ENCODE measurements at places on chromosomes 3 and 15. TPM values are rescaled to one million over a fixed set of nuclear protein-coding genes. Genes with fewer than 3 reads are reported as not detected.
A peak's percentile ranks its signal among the peaks of the same experiment; 100 is the strongest.

- H3K4me3 ChIP-seq, result no peak overlapping the region
- no peaks in the 10 kb centered on the region for H3K27me3 ChIP-seq
- peaks cover 10% of the 10 kb centered on the region for H3K4me1 ChIP-seq
- H3K36me3 ChIP-seq, result peaks cover 15% of the 10 kb centered on the region
Measured at GRCh38 chr15:32679298-32679690, 37.8 kb downstream of the SCG5 start.

GRCh38 chr3:32147933-32148332, 41.5 kb downstream of the GPD1L start:
- H3K36me3 ChIP-seq, result peaks cover 30% of the 10 kb centered on the region
- no peak for DNase-seq
- H3K4me1 ChIP-seq, result peaks cover 7% of the 10 kb centered on the region
- no peak overlapping the region for H3K27ac ChIP-seq
- no peaks in the 10 kb centered on the region for H3K27me3 ChIP-seq

GRCh38 chr3:42189736-42190135, 76.2 kb downstream of the CCK start:
- H3K36me3 ChIP-seq, result peaks cover 9% of the 10 kb centered on the region
- H3K27me3 ChIP-seq, result no peaks in the 10 kb centered on the region
- no peak overlapping the region for H3K4me3 ChIP-seq

Gene PTPRG
- not detected for total RNA-seq

DNA sequence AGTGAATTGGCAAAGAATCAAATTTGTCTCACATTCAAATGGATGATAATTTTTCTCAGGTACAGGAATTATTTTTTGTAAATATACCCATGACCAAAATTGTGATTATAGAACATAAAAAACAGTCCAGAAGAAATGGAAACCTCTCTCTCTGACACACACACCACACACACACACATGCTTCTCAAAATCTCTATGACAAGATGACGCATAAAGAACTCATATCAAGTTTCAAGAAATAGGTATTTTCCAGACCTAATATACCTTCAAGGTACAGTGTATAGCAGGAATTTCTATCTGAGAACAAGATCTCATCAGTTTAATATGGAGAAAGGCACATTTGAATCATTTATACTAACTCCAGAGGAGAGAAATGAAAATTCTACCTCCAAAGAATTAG, 1069.1 kb upstream of the ALCAM start:
- no peak for DNase-seq
- H3K4me1 ChIP-seq, result no peaks in the 10 kb centered on the region
- H3K4me3 ChIP-seq, result no peak overlapping the region
- H3K36me3 ChIP-seq, result no peaks in the 10 kb centered on the region

Gene MORC1
- not detected for total RNA-seq

- H3K36me3 ChIP-seq, result no peaks in the 10 kb centered on the region
- DNase-seq, result no peak
- H3K4me3 ChIP-seq, result no peak overlapping the region
- peaks cover 28% of the 10 kb centered on the region for H3K27me3 ChIP-seq
- H3K4me1 ChIP-seq, result no peaks in the 10 kb centered on the region
Measured at GRCh38 chr3:124383051-124383450, 347.2 kb upstream of the UMPS start.

- peaks cover 2% of the 10 kb centered on the region for H3K27me3 ChIP-seq
- H3K4me3 ChIP-seq, result no peak overlapping the region
- no peak overlapping the region for H3K27ac ChIP-seq
- H3K36me3 ChIP-seq, result no peaks in the 10 kb centered on the region
Measured at GRCh38 chr15:85976986-85977385, 102.7 kb upstream of the AGBL1 start.

DNA sequence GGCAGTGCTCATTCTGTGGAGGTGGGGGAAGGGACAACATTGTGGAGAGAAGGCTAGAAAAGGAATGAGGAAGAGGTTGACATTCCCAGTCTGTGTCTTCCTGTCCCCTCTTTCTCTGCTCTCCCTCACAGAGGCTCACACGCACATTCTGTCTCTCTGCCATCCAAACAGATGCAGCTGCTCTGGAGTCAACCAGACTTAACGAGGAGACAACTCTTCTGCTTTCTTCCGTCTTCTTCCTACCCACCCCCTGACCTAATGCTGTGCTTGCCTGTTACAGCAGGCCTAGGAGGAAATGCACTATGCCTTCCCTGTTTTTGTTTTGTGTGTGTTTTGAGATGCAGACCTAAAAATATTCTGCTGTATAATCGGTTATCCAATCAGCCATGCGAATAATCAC, 121.9 kb downstream of the CACNA1D start:
- H3K27ac ChIP-seq, result no peak overlapping the region
- no peaks in the 10 kb centered on the region for H3K36me3 ChIP-seq
- no peak overlapping the region for H3K4me3 ChIP-seq
- H3K27me3 ChIP-seq, result peaks cover 23% of the 10 kb centered on the region
- peaks cover 2% of the 10 kb centered on the region for H3K4me1 ChIP-seq
- no peak for DNase-seq

Gene GRIP2
- total RNA-seq, result not detected

DNA sequence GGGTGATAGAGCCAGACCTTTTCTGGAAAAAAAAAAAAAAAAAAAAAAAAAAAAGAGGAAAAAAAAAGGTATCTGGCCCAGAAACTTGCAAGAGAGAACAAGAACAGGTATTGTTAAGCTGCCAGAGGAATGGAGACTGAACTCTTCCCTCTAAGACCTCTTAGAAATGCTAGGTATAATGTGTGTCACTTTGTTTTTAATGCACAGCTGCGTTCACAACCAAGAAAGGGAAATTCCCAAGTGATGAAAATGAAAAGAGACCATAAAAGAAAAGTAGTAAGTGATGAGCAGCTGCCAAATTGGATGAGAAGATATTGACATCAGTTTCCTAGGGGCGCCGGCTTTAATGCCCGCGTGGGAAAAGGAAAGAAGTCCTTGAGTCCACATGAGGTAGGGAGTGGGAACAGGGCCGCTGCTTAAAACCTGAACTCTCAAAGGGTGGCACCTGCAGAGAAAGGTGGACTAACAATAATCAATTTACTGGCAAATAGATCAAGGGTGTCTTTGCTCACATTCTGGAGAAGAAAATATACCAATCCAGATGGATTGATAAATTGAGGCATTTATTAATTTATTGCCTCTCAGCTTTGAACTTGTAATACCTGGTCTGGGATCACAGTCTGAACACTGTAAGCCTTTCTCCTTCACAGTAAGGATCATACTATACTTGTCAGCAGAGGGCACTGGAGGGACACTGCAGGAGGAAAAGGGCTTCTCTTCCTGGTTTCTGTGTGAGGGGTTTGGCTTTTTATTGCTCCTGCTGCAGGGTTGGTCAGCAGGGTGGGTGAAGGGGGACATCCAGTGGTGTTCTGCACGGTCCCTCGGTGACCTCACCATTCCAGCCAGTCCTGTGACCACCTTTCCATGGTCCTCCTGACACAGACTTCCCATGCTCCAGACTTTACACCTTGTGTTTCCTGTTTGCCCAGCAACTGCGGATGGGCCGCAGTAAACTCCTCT, 131.6 kb downstream of the AQP9 start:
- H3K36me3 ChIP-seq, result peaks cover 10% of the 10 kb centered on the region
- peaks cover 10% of the 10 kb centered on the region for H3K4me1 ChIP-seq
- peak; percentile 41 for DNase-seq
- H3K27ac ChIP-seq, result peak overlapping the region; percentile 79
- no peak overlapping the region for H3K4me3 ChIP-seq

- peak overlapping the region; percentile 82 for H3K4me3 ChIP-seq
- DNase-seq, result peak; percentile 65
- peaks cover 16% of the 10 kb centered on the region for H3K4me1 ChIP-seq
- H3K27me3 ChIP-seq, result peaks cover 17% of the 10 kb centered on the region
Measured at GRCh38 chr15:40358471-40359353, 693 bp downstream of the DISP2 start.

Gene PTX3
- total RNA-seq, result 0.40 TPM

- no peaks in the 10 kb centered on the region for H3K4me1 ChIP-seq
- no peaks in the 10 kb centered on the region for H3K36me3 ChIP-seq
- no peak overlapping the region for H3K4me3 ChIP-seq
- H3K27me3 ChIP-seq, result no peaks in the 10 kb centered on the region
- no peak for DNase-seq
- H3K27ac ChIP-seq, result no peak overlapping the region
Measured at GRCh38 chr3:43782541-43782940, 91.8 kb downstream of the ABHD5 start.

GRCh38 chr3:137105277-137105977, 147.6 kb downstream of the IL20RB start:
- no peaks in the 10 kb centered on the region for H3K4me1 ChIP-seq
- H3K4me3 ChIP-seq, result no peak overlapping the region
- no peaks in the 10 kb centered on the region for H3K36me3 ChIP-seq
- DNase-seq, result no peak
- H3K27ac ChIP-seq, result no peak overlapping the region

Gene IMPG2
- total RNA-seq, result 0.62 TPM

GRCh38 chr15:49270541-49271421, 100.7 kb downstream of the GALK2 start:
- peaks cover 19% of the 10 kb centered on the region for H3K36me3 ChIP-seq
- DNase-seq, result no peak
- no peaks in the 10 kb centered on the region for H3K27me3 ChIP-seq
- no peaks in the 10 kb centered on the region for H3K4me1 ChIP-seq

- no peak for DNase-seq
- no peaks in the 10 kb centered on the region for H3K36me3 ChIP-seq
- peaks cover 22% of the 10 kb centered on the region for H3K27me3 ChIP-seq
- no peak overlapping the region for H3K27ac ChIP-seq
Measured at GRCh38 chr3:38782148-38782547, 33.9 kb downstream of the SCN10A start.

DNA sequence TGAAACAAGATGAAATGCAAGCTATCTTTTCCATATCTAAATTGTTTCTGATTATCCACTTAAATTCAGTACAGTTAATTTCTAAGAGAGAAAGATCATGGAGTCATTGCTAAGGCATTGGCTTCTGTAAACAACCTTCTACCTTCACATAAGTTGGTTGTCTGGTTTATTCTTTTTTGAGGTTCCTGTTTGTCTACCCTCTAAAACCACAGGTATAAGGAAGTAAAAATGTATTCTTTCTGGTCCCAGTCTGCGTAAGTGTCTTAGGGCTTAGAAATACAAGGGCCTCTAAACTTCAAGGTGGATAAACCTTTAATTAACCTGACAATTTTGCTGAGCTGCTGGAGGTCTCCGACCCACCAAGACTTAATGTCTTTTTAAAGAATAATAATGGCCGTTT, 3.6 kb upstream of the ATOSA start:
- H3K27me3 ChIP-seq, result peaks cover 2% of the 10 kb centered on the region
- H3K27ac ChIP-seq, result peak overlapping the region; percentile 30
- no peak for DNase-seq
- peak overlapping the region; percentile 20 for H3K4me3 ChIP-seq
- peaks cover 4% of the 10 kb centered on the region for H3K36me3 ChIP-seq

- H3K4me3 ChIP-seq, result peak overlapping the region; percentile 61
- DNase-seq, result peak; percentile 34
- H3K4me1 ChIP-seq, result peaks cover 7% of the 10 kb centered on the region
- peaks cover 74% of the 10 kb centered on the region for H3K27me3 ChIP-seq
- H3K27ac ChIP-seq, result no peak overlapping the region
Measured at GRCh38 chr15:83283813-83284558, 478 bp downstream of the BNC1 start.

Gene IL17RE
- 1.1 TPM for total RNA-seq

GRCh38 chr15:52362497-52362896, 66.9 kb upstream of the MYO5C start:
- H3K36me3 ChIP-seq, result peaks cover 24% of the 10 kb centered on the region
- no peak for DNase-seq
- H3K27ac ChIP-seq, result no peak overlapping the region
- no peak overlapping the region for H3K4me3 ChIP-seq
- H3K4me1 ChIP-seq, result no peaks in the 10 kb centered on the region
- no peaks in the 10 kb centered on the region for H3K27me3 ChIP-seq

GRCh38 chr3:73546961-73547360, 77.8 kb downstream of the PDZRN3 start:
- H3K27ac ChIP-seq, result no peak overlapping the region
- no peak for DNase-seq

- H3K36me3 ChIP-seq, result no peaks in the 10 kb centered on the region
- no peak overlapping the region for H3K27ac ChIP-seq
- DNase-seq, result no peak
- no peaks in the 10 kb centered on the region for H3K4me1 ChIP-seq
- H3K4me3 ChIP-seq, result no peak overlapping the region
- H3K27me3 ChIP-seq, result peaks cover 2% of the 10 kb centered on the region
Measured at GRCh38 chr15:33384307-33384706, 73.5 kb downstream of the RYR3 start.

Gene CHRNA5
- 1.2 TPM for total RNA-seq

GRCh38 chr15:35630532-35630931, 84.6 kb upstream of the DPH6 start:
- H3K27ac ChIP-seq, result no peak overlapping the region
- no peaks in the 10 kb centered on the region for H3K36me3 ChIP-seq
- H3K4me1 ChIP-seq, result no peaks in the 10 kb centered on the region

DNA sequence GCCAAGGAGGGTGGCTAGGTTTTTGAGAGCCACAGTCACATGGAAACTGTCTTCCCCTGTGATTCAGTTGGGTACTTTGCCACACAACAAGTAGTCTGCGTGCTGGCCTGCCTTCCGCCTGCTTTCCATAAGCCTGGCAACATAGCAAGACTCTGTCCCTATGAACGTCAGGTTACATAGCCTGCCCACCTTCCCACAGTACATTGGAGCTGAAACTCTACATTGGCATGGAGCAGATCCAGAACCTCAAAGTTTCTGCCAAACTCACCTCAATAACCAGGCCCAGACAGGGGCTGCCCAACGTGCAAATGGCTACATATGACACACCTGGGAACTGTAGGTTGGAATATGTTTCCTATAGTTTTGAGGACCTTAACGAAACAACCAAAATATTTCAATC, 140.6 kb upstream of the PRICKLE2 start:
- H3K27me3 ChIP-seq, result peaks cover 7% of the 10 kb centered on the region
- no peaks in the 10 kb centered on the region for H3K36me3 ChIP-seq
- no peak overlapping the region for H3K27ac ChIP-seq
- H3K4me1 ChIP-seq, result no peaks in the 10 kb centered on the region
- no peak overlapping the region for H3K4me3 ChIP-seq

GRCh38 chr3:72906154-72906553, 18.3 kb downstream of the GXYLT2 start:
- H3K4me3 ChIP-seq, result no peak overlapping the region
- H3K36me3 ChIP-seq, result no peaks in the 10 kb centered on the region
- DNase-seq, result no peak
- H3K27ac ChIP-seq, result no peak overlapping the region
- no peaks in the 10 kb centered on the region for H3K4me1 ChIP-seq
- no peaks in the 10 kb centered on the region for H3K27me3 ChIP-seq

Gene SUCLG2
- 68.2 TPM for total RNA-seq

DNA sequence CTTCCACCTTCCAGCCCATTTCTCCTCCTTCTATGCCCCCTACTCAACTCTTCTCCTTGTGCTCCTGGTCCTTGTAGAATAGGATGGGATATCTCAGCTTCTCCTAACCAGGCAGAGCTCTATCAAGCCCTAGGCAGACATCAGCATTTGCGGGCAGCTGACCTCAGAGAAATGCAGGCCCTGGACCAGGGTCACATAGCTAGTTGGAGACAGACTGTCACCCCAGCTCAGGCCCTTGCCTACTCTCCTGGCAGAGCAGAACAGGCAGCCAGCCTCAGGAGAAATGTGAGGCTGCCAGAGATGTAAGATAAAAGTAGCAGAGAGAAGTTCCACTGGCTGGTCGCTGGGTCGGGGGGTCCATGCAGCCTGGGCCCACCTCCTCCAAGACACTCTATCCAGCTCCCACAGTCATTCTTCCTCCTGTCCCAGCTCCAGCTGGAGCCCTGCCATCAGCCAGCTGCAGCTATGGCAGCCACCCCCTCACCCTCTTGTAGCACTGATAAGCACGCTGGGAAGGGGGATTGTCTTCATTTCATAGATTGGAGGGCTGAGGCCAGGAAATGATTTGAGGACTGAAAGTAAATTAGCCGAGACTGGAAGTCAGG, 4.0 kb downstream of the CYP8B1 start:
- no peak overlapping the region for H3K4me3 ChIP-seq
- peaks cover 7% of the 10 kb centered on the region for H3K27me3 ChIP-seq
- H3K27ac ChIP-seq, result no peak overlapping the region
- peaks cover 3% of the 10 kb centered on the region for H3K4me1 ChIP-seq
- H3K36me3 ChIP-seq, result peaks cover 2% of the 10 kb centered on the region
- no peak for DNase-seq
